Spleen (tissue), 13 donors: ENCODE measurements at places on chromosomes 5 and 9. TPM values are rescaled to one million over a fixed set of nuclear protein-coding genes. Genes with fewer than 3 reads are reported as not detected.

DNA sequence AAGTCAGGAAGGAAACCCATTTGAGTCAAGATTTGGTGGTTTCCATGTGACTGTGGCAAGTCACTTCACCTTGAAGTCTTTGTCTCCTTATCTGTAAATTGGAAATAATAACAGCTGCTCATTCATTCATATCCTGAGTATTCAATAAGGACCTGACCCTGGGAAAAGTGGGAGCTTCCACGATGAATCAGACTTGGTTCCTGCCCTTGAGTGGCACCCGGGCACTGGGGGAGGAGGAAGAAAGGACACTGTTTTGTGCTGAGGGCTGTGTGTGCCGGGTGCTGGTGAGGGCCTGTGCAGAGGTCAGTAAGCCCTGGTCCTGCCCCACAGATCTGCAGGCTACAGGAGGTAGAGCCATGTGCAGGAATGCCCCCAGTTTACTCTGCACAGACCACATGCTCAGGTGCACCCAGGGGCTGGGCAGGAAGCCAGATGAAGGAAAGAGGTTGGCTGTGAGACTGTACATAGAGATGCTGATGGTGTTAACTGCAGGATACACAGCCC is 6.8 kb downstream of the NDST1 start:
- DNase-seq: no peak

DNA sequence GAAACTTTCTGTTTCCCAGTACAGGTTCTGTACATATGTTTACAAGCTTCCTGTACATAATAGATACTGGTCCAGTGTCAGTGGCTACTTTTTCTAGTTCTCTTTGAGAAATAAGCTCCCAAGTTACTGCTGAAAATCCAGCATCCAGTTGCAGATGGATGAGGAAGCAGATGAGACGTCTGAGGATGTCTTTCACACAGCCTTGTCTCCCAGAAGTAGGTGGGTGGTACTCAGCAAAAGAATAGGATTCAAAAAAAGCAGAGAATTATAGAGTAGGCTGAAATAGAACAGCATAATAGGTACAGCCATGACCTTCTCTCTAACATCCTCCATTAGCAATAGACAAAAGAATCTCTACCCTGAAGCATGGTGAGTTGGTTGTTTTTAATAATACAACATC is 77.7 kb downstream of the BRINP1 start:
- no peak for DNase-seq

GRCh38 chr5:980966-981365 is 27.6 kb upstream of the NKD2 start:
- DNase-seq: no peak

The SMIM32 gene
- total RNA-seq: not detected

DNA sequence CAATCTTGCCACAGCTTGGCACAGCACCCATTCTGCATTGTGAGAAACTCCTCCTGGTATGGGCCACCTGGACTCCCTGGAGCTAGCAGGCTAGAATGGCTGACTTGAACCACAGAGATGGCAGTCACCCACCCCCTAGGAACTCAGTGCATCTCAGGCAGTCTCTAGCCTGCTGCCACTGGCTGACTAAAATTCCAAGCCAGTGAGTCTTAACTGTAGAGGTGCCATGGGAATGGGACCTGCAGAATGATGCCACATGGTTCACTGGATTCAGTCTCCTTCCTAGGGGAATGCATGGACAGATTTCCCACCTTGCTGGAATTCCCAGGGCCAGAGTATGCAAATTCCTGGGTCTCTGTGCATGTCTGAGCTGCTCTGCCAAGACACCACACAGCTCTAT is 382.9 kb downstream of the MAN2A1 start:
- DNase-seq: no peak

The CER1 gene
- total RNA-seq: not detected

- DNase-seq: no peak
Measured at GRCh38 chr5:64655596-64655995, 34.7 kb upstream of the SHISAL2B start.

GRCh38 chr5:55911784-55912653 is 60.9 kb downstream of the IL31RA start:
- no peak for DNase-seq

DNA sequence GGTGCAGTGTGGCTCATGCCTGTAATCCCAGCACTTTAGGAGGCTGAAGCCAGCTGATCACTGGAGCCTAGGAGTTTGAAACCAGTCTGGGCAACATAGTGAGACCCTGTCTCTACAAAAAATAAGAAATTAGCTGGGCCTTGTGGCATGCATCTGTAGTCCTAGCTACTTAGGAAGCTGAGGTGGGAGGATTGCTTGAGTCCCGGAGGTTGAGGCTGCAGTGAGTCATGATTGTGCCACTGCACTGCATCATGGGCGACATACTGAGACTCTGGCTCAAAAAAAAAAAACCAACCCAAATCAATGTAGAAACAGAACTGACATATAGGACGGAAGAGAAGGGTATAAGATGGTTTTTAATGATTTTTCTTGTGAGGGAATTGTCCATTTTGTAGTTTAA is 27.7 kb downstream of the G3BP1 start:
- no peak for DNase-seq

GRCh38 chr9:20662156-20662555 is 21.9 kb upstream of the FOCAD start:
- DNase-seq: no peak

- no peak for DNase-seq
Measured at GRCh38 chr5:98200726-98201541, 572.5 kb upstream of the RGMB start.

The SMIM33 gene
- total RNA-seq: 0.24 TPM

- no peak for DNase-seq
Measured at GRCh38 chr9:119853126-119853525, 483.9 kb upstream of the BRINP1 start.

DNA sequence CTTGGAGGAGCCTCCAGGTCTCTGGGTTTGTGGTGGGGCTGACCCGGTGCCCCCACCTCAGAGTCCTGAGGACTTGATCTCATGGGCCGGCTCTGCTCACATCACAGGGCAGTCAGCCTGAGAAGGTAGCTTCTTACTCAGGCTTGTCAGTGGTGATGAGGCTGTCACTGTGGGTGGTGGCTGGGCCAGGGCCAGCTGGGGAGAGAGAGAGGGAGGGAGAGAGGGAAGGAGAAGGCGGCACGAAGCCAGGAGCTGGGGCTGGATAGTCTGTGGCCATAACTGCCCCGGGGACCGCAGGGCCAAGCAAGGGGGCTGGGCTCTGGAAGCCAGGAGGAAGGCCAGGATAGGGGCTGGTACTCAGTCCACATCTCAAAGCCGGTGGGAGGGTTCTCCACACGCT is 6.5 kb downstream of the NTNG2 start:
- DNase-seq: no peak

DNA sequence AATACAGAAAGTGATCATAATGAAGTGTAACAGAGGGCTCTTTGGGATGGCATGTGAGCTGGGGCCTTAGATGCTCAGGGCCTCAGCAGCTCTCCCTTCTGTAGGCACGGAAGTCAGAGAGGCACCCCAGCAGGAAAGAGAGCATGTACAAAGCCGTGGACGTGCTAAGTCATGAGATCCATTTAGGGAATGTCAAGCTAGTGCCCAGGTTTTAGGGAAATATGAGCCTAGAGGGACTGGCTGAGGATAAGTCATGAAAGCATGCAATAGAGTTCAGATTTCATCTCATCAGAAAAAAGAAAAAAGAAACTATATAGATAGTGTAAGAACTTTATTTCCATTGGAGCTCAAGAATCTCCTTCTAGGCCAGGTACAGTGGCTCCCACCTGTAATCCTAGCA is 379.5 kb upstream of the KLF4 start:
- no peak for DNase-seq

DNA sequence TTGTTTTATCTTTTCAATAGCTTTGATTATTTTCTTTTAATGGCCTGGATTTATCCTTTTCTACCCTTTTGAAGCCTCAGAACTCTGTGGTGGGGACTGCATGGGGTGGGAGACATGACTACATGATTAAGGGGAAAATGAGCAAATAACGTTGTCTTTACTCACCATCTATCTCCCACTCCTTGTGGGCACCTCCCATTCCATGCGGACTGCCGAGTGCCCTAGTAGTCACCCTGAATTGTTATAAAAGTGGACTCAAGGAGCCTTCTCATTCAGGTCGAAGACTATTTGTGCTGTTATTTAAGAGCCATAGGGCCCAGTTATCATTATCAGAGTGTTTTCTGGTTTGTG is 281.8 kb downstream of the MLLT3 start:
- DNase-seq: no peak

- no peak for DNase-seq
Measured at GRCh38 chr5:106094839-106095238, 1575.9 kb downstream of the EFNA5 start.

The PHF24 gene
- 0.67 TPM for total RNA-seq

DNA sequence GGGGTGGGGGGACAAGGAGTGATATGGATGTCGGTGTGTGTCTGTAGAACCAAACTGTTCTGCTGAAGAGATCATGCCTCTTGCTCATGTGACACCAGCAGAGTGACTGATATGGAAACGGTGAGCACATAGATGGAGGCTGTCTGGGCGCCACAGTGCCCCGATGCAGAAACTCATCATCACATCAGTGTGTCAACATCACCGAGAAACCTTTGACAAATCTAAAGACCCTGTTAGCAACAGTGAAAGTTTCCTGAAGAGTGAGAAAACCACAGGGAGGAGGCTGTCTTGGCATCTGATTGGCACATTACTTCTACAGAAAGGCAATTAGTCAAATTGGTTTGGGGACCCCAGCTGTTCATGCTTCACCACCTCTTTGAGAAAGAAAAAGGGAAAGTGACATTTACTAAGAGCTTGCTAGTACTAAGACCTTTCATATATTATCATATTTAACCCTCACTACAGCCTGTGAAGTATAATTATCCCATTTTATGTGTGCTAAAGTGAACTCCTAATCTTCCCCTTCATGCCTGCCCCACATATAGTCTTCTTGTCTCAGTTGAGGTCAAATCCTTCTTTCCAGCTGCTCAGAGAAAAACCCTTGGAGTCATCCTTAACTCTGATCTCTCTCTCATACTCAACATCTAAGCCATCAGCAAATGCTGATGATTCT is 25.6 kb downstream of the CSF2 start:
- DNase-seq: no peak
